Sciatic nerve (tissue), 2 donors: ENCODE measurements at places on chromosomes 7 and 10.
A peak's percentile ranks its signal among the peaks of the same experiment; 100 is the strongest.

DNA sequence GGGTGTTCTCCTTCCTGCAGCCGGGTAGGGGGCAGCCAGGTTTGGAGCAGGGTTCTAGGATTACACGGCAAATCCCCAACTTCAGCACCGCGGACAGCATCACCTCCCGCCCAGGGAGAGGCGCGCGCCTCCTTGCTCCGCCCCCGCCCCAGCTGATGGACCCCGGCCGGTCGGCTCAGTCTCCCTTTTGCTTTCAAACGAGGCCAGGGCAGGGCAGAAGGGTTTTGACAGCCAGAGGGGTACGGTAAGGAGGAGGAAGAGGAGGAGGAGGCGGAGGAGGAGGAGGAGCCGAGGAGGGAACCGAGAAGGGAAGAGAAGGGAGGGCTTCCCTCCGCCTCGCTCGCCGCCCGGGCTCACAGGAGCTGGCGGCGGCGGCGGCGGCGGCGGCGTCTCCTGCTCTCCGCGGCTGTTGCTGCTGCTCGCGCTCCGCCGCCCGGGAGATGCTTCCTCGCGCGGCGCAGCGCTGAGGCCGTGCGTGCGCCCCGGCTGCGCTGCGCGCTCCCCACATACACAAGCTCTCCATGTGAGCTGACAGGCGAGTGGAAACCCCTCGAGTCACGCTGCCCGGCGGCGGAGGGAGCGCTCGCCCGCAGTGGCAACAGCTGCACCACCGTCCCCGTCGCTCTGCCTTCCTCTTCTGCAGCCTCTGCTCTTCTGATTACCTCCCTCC lies 615 bp upstream of the CNTNAP2 start:
- DNase-seq = peak; percentile 73

DNA sequence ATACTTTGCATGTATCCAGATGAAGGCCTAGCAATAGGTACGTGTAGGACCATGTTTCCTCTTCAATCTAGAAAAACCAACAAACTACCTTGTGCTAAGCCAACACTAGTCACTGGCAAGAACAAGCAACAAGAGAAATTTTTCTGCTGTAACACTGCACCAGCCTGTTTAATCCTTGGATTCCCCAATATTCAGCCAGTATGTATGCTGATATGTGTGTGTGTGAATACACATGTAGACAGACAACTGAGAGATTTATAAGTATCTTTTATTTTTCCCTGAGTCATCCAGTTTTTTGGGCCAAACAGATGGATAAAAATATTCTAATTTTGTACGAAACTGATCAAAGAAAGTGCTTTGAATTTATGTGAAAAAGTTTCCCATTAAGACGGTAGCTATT lies 26.2 kb downstream of the GLI3 start:
- DNase-seq = no peak

DNA sequence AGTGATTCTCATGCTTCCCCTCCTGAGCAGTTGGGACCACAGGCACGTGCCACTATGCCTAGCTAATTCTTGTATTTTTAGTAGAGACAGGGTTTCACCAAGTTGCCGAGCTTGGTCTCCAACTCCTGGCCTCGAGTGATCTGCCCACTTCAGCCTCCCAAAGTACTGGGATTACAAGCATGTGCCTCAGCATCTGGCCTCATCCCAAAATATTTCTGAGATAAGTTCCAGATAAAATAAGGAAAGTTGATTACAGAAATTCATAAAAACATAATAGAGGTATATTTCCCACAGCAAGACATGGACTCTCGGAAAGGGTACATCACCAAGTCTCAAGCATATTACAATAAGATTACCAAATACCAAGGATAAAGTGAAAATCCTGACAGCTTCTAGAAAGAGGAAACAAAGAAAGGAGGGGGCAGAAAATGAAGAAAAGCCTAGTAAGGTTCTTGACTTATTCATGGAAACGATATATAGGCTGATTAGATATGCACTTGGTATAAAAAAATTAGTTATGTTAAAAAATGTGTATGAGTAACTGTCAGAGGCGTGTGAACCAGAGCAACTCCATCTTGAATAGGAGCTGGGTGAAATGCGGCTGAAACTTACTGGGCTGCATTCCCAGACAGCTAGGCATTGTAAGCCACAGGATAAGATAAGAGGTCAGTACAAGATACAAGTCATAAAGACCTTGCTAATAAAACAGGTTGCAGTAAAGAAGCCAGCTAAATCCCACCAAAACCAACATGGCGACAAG lies 35.0 kb downstream of the IQUB start:
- no peak for DNase-seq

DNA sequence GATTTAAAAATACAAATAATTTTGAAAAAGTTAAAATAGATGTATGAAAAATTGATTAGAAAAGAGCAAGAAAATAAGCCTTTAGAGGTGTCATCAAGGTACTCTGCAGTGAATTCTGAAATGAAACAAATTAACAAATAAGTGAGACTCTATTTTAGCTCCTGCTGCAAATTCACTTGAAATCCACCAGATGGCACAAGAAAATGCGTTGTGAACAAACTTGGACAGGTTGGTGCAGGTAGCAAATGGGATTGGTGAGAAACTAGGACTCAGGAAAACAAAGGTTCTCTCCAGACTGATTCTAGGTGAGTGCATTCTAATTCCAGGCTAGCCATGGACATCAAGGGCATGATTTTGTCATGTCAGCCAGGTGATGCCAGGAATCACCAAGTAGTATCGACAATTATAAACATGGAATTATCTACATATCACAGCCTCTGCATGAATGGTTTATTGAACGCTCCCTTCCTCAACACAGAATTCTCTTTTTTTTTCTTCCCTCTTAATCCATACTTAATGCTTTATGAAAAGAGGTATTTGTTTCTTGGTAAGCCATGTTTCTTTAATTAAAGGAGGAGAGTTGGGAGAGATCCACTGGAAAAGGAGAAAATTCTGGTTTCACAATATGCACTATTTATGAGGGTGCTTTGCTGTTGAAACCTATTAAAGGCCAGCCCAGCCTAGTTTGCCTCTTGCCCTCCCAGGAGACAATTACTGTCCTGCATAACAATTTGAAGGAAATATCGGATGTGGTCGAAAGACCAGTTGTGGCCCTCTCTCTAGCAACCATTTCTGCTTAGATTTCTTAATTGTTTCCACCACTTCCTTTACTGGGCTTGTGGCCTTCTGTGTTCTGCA lies 118.1 kb downstream of the ZNF365 start:
- no peak for DNase-seq

DNA sequence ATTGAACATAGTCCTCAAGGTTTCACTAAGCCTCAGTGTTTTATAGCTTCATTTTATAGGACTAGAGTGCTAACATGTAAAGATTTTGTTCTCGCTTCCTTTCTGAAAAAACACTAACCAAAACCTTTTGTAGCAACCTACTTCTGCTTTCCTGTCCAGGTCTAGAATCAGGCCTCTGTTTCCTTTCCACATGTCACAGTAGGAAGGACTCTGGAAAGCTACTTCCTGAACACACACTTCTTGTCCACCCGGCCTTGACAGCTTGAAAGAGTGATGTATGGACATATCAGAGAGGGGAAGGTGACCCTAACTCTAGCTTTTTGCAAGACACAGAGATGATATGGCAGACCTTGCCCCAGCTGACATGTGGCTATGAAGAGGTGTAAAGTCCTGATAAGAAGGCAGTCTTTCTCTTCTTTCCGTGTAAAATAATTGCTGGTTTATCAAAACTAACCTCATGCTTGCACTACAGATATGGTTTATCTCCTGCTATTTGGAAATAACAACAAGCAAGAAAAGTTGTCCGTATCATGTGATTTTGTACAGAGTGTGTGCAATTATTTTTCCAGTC lies 175.4 kb downstream of the SKAP2 start:
- no peak for DNase-seq

- no peak for DNase-seq
These were observed 167.5 kb downstream of the RNLS start for GRCh38 chr10:88415533-88416130.

DNA sequence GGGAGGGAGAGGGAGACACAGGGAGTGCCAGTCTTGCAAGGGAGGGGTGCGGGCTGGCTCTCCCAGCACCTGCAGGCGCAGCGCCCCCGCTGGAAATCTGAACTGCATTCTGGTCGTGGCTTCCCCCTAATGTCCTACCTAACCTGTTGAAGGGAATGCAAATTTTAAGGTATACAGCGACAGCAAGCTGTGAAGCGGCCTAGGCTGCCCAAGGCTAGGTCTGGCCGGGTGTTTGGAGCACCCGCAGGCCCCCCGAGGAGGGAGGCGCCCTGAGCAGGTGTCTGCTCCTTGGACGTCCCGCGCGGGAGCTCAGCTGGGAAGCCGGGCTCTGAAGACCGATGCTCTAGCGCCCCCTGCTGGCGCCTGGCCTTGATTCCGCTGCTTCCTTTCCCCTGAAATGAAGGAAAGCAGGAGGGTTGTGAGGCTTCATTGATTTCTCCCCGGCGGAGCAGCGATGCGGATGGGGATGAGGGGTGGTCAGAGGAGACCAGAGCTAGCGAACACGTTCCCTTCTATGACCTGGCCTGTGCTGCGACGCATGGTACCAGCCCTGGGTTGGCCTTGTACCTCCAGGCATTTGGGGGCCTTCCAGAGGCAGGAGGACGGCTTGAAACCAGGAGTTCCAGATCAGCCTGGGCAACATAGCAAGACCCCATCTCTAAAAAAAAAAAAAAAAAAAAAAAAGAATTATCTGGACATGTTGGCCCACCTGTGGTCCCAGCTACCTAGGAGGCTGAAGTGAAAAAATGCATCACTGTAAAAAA lies 601.3 kb downstream of the GALNT17 start:
- peak; percentile 93 for DNase-seq

- no peak for DNase-seq
These were observed 14.8 kb upstream of the ZNF735 start for GRCh38 chr7:64192148-64192704.

DNA sequence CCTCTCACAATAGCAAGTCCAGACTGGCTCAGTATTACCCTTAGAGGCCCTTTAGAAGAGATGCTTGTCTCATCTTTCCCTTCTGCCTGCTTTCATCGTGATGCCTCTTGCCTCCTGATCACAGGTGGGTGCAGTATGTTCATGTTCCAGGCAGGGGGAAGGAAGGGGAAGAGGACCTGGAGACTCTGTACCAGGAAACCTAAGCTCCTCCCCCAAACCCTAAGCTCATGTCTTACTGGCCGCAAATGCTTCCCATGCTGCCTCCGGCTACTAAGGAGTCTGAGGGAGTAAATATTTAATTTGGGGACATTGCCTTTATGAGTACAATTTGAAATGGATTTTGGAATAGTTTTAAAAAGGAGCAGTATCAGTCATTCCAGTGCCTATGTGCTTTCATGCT lies 192.6 kb downstream of the CDCA7L start:
- no peak for DNase-seq

DNA sequence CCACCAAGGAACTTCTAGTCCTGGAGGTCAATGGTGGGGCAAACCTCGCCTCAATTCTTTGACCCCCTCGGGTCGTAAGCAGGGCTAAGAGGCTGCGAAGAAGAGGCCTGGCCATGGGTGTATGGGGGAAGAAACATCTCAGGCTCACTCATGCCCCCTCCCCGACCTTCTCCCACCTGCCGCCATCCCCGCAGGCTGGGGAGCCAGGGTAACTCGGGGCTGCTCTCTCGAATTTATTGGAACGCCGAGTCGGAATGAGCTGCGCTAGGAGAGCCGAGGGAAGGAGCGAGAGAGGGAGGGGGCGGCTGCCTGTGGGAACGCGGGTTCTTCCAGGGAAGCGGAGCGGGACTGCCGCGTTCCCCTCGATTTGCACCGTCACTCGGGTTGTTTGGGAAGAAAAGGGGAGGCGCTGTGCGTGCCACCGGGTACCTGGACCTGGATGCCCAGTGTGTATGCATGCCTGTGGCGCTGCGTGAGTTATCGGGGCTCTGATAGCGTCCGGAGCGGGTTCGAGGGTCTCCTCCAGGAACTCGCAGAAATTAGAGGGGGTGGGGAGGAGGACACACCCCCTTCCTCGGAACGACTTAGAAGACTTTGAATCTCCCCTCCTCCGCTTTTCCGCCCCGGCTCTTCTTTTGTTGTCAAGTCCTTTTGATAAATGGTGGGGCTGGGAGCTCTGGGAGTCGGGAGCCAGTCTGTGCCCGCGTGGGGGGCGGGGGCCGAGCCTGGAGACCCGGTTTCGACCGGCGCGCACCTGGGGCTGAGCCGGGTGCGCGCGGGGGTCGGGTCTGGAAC lies 1.8 kb upstream of the ZNF503 start:
- peak; percentile 75 for DNase-seq

DNA sequence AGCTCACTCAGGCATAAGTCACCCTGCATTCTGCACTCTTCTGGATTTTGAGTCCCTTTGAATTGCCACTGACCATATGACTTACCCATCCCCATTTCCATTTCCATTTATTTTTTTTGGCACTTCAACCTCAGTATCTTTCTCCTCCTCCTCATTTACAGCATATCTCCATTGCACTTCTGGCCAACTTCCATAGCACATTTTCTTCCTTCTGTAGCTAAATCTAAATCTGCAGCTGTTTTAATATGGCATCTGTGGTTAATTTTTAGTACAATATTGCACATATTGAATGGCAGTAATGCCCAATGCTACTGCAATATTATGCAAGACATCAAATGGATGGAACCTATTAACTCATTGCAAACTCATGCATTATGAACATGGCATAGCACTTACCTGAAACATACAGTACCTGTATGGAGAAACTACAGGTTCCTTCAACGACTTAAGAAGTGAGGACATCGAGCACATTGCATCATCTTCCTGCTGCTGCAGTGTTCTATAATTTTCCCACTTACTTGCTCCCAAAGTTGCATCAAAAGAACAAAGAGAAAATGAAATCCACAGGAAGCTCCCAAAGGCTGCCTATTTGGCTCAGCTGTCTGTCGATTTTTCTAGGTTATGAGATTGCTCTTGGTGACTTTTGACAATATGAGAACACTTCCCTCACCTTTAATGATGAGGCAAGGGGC lies 55.7 kb downstream of the LRRTM3 start:
- DNase-seq = no peak

- DNase-seq = no peak
These were observed 151.3 kb upstream of the ADO start for GRCh38 chr10:62653254-62653653.

DNA sequence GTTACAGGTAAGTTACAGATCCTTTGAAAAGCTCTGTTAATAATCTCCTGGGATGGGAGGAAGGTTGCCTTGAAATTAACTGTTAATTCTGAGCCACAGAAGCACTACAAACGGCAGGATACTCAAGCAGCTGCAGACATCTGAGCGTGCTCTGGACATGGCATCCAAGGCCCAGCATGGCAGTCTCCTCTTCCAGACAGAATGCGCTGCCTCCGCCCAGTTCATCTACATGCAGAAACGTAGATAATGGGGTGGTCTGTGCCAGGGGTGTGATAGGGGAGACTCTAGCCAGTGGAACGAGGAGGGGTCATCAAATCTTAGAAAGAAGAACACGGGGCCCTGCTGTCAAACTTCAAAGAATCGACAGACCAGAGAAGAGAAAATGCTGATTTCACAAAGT lies 13.8 kb downstream of the VIPR2 start:
- no peak for DNase-seq

DNA sequence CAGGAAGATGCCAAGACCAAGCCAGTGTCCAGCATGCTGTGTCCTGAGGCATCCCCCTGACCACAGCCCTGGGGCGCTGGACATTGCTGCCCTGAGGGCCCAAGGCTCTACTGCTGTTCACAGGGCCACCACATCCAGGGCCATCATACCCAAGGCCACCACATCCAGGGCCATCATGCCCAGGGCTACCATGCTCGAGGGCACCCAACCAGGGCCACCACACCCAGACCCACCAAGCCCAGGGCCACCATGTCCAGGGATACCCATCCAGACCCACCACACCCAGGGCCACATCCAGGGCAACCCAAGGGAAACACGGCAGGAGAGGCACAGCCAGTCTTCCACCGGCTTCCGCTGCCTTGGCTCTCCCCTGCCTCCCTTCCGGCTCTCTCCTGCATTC lies 17.1 kb downstream of the STK32C start:
- DNase-seq = no peak
